A549 (cell line): ENCODE measurements at places on chromosomes 7 and 10. TPM values are rescaled to one million over a fixed set of nuclear protein-coding genes. Genes with fewer than 3 reads are reported as not detected.

DNA sequence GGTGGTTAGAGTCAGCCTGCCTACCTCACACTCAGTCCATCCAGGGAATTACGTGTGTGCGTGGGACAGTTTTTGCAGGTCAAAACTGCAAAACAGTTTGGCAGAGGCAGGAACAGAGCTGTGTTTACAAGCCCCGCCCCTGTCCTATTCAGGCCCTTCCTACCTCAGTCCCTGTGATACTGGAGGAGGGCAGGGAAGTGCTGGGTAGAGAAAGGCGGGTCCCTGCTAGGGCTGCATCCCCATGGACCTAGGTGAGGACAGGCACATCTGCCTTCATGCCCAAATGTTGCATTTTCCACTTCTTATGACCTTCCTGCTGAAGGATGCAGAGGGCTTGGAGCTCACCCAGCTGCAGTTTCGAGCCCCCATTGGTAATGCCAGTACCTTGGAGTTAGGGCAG is 25.1 kb downstream of the SBDS start:
- DNase-seq, result no peak

PCLO gene
- 0.41 to 0.84 TPM (median 0.70 TPM) in 3 replicates for polyA plus RNA-seq

SNCG gene
- 7.4 to 9.9 TPM (median 8.4 TPM) in 3 replicates for polyA plus RNA-seq

DNA sequence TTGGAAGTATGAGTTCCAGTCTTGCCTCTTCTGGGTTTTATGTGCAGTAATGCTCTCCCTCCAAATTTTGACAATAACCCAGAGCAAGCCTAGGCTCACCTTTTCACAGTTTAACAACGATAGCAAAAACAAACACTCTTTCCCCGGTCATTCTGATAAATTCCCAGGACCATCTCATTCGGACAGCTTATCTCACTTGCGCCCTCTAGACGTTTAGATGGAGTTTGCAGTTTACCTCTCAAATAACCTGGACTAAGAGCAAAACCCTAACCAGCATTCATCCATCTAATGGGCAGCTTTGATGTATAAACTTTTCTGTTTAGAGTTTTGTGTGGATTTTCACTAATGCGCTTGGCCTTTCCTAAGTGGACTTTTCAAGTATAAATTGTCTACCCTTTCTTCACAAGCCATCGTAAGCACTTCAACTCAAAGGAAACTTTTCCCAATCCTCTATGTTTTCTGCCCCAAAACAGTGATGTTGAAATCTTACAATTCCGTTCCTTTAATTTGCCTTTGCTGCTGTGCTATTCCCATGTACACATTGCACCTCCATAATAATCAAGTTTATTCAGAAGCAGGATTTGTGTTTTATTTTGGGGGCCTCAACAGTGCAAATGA is 114.9 kb downstream of the HDAC9 start:
- DNase-seq, result peak; percentile 48

PAPOLB gene
- polyA plus RNA-seq, result not detected in 3 replicates

GRCh38 chr7:106952658-106953231 is 87.7 kb downstream of the PIK3CG start:
- no peak for DNase-seq

C10orf105 gene
- not detected in 3 replicates for polyA plus RNA-seq

GRCh38 chr10:116590590-116591444 is at the start of gene PNLIPRP1:
Gene PNLIPRP1, plus strand, starts transcription at chr10:116590959. Its CDS starts 171 bp downstream, at chr10:116591130.
- DNase-seq, result no peak

FAM25G gene
- 1.1 TPM in 1 of 3 replicates, not detected in the others for polyA plus RNA-seq

GRCh38 chr10:79608505-79609375 is 2.0 kb upstream of the SFTPA1 start:
- DNase-seq, result peak; percentile 55

DNA sequence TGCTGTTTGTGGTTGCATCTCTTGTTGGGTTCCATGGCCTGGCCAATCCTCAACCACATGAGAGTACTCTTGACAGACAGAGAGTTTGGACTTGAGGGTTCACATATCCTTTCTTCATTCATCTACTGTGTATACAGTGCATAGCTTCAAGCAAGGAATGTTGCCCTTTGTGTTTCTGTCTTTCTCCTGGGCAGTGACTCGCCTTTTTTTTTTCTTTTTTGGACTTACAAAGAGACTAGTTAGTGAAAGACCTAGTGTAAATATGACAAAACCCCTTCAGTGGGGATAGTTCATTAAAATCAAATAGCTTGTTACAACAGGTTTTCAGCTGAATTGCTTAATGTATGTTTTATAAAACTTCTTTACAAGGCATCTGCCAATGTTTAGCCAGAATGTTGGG is 290.2 kb downstream of the FGFR2 start:
- no peak for DNase-seq

DNA sequence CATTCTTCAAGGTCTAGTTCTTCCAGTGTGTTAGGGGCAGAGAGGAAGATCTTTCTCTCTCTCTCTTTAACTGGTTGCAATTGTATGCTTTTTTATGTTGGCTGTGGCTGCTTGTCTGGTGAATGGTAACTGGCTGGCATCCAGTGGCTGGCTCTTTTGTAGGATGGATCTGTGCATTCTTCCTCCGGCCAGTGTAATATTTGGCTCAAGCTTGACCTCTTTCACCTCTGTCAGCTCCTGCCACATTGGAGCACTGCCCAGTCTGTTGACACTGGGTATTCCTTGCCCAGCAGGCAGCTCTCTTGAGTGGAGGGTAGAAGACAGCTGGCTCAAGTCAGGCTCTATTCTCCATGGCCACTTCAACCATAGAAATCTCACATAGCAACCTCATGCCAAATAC is 528.3 kb downstream of the PHTF2 start:
- DNase-seq, result no peak

DNA sequence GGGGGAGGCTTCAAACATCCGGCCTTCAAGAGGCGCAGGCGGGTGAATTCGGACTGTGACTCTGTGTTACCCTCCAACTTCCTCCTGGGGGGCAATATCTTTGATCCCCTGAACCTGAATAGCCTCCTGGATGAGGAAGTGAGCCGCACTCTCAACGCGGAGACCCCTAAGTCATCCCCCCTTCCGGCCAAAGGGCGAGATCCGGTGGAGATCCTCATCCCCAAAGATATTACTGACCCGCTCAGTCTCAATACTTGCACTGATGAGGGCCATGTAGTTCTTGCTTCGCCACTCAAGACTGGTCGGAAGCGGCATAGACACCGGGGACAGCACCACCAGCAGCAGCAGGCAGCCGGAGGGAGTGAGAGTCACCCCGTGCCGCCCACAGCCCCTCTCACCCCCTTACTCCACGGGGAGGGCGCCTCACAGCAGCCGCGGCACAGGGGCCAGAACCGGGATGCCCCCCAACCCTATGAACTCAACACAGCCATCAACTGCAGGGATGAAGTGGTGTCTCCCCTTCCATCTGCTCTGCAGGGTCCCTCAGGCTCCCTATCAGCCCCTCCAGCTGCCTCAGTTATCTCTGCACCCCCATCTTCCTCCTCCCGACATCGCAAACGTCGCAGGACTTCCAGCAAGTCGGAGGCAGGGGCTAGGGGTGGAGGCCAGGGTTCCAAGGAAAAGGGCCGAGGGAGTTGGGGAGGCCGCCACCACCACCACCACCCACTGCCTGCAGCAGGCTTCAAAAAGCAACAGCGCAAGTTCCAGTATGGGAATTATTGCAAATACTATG is 1.1 kb downstream of the MEPCE start:
- no peak for DNase-seq

GRCh38 chr10:130018730-130019185 is 54.7 kb upstream of the EBF3 start:
- DNase-seq, result no peak

GRCh38 chr10:91103384-91104192 is 116.9 kb upstream of the PCGF5 start:
- DNase-seq, result no peak

GRCh38 chr7:27553273-27553672 is 109.4 kb downstream of the HIBADH start:
- DNase-seq, result no peak

DNA sequence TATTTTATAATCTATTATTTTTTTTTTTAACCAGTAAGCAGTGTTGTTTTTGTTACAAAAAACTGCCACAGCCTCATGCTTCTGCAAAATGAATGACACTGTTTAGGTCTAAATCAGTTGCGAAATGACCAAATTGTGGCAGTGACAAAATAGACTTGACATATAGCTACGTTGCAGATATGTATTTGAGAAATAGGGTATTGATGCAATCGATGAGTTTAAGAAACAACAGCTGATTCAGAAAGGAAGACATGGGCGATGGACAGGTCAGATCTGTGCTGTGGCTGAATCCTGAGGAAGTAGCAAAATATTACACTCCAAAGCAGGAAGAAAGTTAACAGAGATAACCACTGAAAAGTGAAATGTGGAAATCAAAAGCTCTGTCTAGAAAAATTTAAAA is 89.0 kb upstream of the STEAP4 start:
- DNase-seq, result no peak

DNA sequence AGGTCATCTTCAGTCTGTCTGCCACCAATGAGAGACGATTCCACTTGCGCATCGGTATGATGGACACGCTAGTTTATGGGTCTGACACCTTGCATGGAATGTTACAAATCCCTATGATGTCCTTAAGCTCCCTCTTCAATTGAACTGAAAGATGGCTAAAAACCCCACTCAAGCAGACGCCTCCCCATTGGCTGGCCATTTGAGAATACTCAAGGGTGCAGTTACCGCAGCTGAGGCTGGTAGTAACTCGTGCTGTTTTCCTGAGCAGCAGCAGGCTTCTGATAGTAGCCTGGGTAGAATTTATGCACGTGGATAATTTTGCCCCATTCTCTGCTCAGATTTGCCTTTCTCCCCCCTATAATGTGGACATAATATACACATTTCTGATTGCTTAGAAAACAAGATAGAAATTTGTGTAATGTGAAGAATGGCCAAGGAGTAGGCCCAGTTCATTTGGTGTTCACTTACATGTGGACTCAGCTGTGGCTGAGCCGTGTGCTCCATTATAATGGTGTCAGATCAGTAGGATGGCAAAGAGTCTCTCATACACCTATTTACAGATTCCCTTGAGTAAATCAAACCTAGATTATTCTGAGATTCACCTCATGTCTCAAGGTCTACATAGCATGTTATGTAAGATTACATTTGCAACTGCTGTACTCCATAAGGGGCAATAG is 142.8 kb downstream of the HIBADH start:
- no peak for DNase-seq

DNA sequence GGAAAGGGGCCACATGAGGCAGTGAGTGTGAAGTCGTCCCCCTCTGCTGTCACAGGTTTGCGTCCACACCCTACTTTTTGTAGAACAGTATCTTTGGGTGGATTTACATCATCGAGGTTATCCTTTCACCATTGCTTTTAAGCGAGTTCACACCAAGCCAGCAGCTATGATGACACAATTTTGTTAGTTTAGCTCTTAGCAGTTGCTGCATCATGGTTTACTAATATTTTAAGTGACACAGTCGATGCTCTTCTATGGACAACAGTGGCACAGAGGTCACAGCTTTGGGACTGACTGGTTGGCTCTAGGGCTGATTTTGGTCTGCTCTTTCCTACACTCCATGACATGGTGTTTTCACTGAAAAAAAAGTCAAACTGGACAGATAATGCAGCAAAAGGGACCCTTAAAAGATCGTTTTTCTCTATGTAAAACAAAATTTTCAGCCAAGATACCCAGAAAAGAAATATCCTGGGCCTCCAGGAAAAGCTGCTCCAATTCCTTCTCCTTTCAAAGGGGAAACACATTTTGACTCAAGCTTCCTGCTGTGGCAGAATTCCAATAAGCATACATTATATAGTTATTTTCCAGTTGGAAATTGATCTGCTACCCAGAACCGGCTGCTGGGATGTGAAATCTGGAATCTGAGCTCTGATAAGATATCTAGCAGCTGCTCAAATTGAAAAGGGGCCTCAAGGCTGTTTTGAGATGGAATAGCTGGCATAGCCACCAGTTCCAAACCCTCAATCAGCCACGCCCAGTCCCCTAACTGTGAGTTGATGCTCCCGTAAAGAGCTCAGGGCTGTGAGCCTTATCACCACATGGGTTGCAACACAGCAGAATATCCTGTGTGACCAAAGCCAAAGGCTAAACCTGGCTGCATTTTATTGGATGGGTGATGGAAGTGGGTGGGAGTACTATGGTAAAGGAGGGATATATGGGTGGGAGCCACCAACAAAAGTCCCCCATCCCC is 114.2 kb downstream of the SMURF1 start:
- no peak for DNase-seq

SLC18A2 gene
- polyA plus RNA-seq, result 0.03 to 0.05 TPM (median 0.03 TPM) in 3 replicates

DNA sequence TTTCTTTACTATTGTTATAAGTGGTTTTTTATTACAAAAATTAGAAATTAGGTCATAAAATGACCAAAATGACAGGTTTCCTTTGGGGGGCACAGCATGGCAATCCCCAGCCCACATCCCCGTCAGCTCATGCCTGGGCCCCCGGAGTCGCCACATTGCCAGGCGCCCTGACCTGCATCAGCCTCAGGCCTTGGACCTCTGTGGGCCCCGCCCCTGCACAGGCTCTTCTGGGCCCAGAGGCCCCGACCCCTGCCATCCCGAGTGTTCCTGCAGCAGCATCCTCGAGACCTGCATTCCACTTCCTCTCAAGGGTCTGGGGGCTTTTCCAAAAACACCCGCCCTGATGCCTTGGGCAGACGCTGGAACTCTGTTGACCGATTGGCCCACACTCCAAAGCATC is 391.1 kb upstream of the MGMT start:
- DNase-seq, result no peak

GRCh38 chr10:69885379-69886013 is 83.8 kb downstream of the COL13A1 start:
- peak; percentile 68 for DNase-seq

TEX36 gene
- not detected in 3 replicates for polyA plus RNA-seq

ENO4 gene
- 0.17 to 0.39 TPM (median 0.36 TPM) in 3 replicates for polyA plus RNA-seq

DNA sequence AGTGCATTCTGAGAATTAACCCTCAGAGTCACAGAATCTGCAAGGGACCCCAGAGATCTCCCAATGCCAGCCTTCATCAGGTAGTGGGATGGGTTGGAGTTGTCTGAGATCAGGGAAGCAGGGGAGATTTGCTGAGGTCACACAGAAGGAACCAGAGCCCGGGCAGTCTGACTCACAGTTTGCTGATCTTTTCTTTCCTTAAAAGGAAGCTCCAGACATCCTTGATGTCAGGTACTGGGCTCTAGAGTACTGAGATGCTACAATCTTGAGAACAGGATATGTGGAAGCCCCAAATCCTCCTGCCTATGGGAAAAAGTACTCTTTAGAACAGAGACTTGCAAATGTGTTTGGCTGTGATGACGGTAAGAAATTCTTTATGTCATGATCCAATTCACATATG is 706 bp downstream of the TBATA start:
- DNase-seq, result no peak

- no peak for DNase-seq
Observed at GRCh38 chr10:101321073-101321472, 32.9 kb upstream of the BTRC start.

DNA sequence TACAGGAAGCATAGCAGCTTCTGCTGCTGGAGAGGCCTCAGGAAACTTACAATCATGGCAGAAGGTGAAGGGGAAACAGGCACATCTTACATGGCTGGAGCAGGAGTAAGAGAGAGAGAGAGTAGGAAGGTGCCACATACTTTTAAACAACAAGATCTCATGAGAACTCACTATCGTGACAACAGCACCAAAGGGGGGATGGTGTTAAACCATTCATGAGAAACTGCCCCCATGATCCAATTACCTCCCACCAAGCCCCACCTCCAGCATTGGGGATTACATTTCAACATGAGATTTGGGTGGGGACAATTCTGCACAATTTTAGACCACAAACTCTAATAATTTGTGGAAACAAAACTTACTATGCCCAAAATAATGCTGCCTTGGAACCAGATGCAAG is 16.8 kb upstream of the ARMC3 start:
- no peak for DNase-seq

GRCh38 chr7:99679400-99680191 is at the start of gene CYP3A5:
Gene CYP3A5, minus strand, starts transcription at chr7:99679996. Its CDS starts 100 bp downstream, at chr7:99679896.
- peak; percentile 43 for DNase-seq
